ENCODE measurements at places on chromosomes 2 and 18. TPM values are rescaled to one million over a fixed set of nuclear protein-coding genes. Genes with fewer than 3 reads are reported as not detected.

Gene LRRC30
- total RNA-seq = not detected

Gene MAPRE3
- 11.6 TPM for total RNA-seq

Gene GPR39
- 9.0 TPM for total RNA-seq

Gene MTCL1
- 50.1 TPM for total RNA-seq

Gene MAP3K19
- total RNA-seq = not detected

Gene EHBP1
- total RNA-seq = 46.1 TPM

Gene ALLC
- total RNA-seq = not detected

Gene DSEL
- total RNA-seq = 6.8 TPM

Gene SIX2
- total RNA-seq = 0.51 TPM

Gene IL1F10
- total RNA-seq = not detected

Gene PPP4R3B
- total RNA-seq = 50.7 TPM

Gene KCNIP3
- total RNA-seq = 17.5 TPM

Gene RASGRP3
- total RNA-seq = 2.6 TPM

Gene RBM43
- total RNA-seq = 3.7 TPM

Gene SLC23A3
- 3.3 TPM for total RNA-seq

Gene CIDEA
- total RNA-seq = not detected

Gene ANKZF1
- 36.2 TPM for total RNA-seq

Gene OTOS
- total RNA-seq = not detected

Gene BUB1
- 91.2 TPM for total RNA-seq

Gene CXCR4
- total RNA-seq = 1.1 TPM

Gene PJVK
- total RNA-seq = 3.7 TPM

Gene RAB12
- total RNA-seq = 35.7 TPM

Gene SAG
- total RNA-seq = not detected

Gene CYP27A1
- 7.7 TPM for total RNA-seq

Gene ZSWIM2
- not detected for total RNA-seq

Gene KRTCAP3
- total RNA-seq = 1.9 TPM

Gene PRSS56
- 0.18 TPM for total RNA-seq

Gene ITGB6
- total RNA-seq = 0.08 TPM

Gene COL4A4
- 0.13 TPM for total RNA-seq

Gene RAMP1
- 17.6 TPM for total RNA-seq

Gene KCNG2
- not detected for total RNA-seq

Gene LRRTM4
- total RNA-seq = 0.23 TPM

Gene RIT2
- not detected for total RNA-seq

Gene ZNF396
- total RNA-seq = 2.8 TPM

Gene PDE6D
- 31.4 TPM for total RNA-seq

Gene OXER1
- 0.10 TPM for total RNA-seq

Gene DLX2
- total RNA-seq = 4.4 TPM

Gene HOXD12
- total RNA-seq = 0.13 TPM

Gene FSHR
- not detected for total RNA-seq

Gene STARD6
- total RNA-seq = not detected

Gene TMEM37
- 0.28 TPM for total RNA-seq

Gene ING5
- 39.8 TPM for total RNA-seq

Gene IFIH1
- 15.4 TPM for total RNA-seq

Gene SERPINB10
- not detected for total RNA-seq

Gene PXDN
- 2.5 TPM for total RNA-seq

Gene DCDC2C
- not detected for total RNA-seq

Gene RGPD4
- total RNA-seq = not detected
